ENCODE measurements at places on chromosomes 5 and 9. TPM values are rescaled to one million over a fixed set of nuclear protein-coding genes. Genes with fewer than 3 reads are reported as not detected.

CAVIN4 gene
- total RNA-seq = 1.2 TPM

AGXT2 gene
- total RNA-seq = not detected

BRD3OS gene
- total RNA-seq = 5.9 TPM

ROPN1L gene
- total RNA-seq = 2.2 TPM

TMEM252 gene
- not detected for total RNA-seq

WNT8A gene
- total RNA-seq = not detected

PCDHA4 gene
- under 0.01 TPM for total RNA-seq

CD72 gene
- 0.13 TPM for total RNA-seq

PFN3 gene
- total RNA-seq = not detected

IFNA8 gene
- not detected for total RNA-seq

SPAAR gene
- total RNA-seq = 2.8 TPM

TLX3 gene
- not detected for total RNA-seq

PPP3R2 gene
- total RNA-seq = not detected

GABRA1 gene
- not detected for total RNA-seq

TMOD1 gene
- total RNA-seq = 1.7 TPM

NOXA1 gene
- 1.3 TPM for total RNA-seq

NR2F1 gene
- total RNA-seq = 41.5 TPM

FCN2 gene
- total RNA-seq = not detected

LHX3 gene
- total RNA-seq = not detected

PCDHGB6 gene
- 1.5 TPM for total RNA-seq

SLC34A1 gene
- not detected for total RNA-seq

DDX46 gene
- total RNA-seq = 16.3 TPM

GARIN3 gene
- total RNA-seq = not detected
